ENCODE measurements at places on chromosomes 1 and 21.
A peak's percentile ranks its signal among the peaks of the same experiment; 100 is the strongest.

DNA sequence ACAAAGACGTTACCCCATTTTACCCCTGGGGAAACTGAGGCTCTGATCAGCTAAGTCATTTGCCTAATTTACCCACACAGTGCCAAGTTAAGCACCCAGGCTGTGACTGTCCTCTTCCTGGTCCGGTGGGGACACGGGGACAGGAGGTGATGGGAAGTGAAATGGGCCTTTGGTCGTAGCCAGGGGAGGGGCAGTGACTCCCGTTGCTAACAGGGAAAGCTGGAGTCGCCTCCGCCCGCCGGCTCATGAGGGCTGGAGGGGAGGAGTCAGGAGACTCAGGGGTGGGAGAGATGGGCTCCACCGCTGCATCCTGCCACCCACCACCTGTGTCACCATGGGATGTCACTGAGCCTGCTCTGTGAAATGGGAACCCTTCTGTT is 139.3 kb downstream of the PGBD5 start:
- DNase-seq: no peak

DNA sequence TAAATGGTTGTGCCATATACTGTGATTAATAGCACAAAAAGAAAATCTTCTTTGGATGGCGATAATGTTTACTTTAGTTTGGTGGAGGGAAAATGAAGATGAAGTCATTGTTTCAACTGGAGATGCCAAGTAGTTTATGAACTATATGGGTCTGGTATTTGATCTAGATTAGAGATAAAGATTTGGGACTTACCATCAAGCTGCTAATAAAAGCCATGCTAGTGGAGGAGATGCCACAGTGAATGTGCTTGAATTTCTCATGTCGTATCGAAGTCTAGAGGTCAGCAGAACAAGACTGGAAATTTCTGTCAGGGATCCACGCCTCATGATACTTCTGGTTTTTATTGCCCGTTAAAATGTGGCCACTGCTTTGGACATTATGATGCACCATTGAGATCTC is 742.0 kb downstream of the NCAM2 start:
- DNase-seq: no peak

DNA sequence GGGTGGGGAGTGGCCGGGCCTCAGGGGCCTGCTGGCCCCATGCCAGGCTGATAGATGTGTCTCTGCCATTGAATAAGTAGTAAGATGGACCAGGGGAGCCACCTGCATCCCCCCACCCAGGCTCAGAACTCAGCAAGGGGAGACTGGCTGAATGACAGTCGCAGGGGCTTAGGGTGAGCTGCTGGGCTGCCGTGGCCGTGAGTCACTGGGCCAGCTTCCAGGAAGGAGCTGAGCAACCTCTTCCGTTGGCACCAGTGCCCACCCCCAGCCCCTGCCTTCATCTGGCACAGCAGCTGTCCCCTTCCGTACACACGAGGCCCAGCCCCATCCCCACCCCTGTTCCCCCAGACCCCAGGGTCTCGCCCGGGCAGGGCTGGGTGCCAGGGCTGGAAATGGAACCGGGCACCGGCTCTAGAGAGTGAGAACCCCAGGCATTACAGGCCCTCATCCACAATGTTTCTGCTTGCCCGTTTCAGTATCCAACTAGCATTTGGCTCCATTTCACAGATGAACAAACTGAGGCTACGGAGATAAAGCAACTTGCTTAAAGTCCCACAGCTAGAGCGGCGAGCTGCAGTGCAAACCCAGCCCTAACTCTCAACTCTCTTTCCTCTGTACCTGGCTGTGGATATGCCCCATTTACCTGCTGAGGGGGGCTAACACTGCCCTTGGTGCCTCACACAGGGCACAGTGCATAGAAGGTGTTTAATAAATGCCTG is 10.2 kb downstream of the WNT4 start:
- no peak for DNase-seq

GRCh38 chr21:37644636-37645035 is 271.6 kb downstream of the KCNJ6 start:
- no peak for DNase-seq

DNA sequence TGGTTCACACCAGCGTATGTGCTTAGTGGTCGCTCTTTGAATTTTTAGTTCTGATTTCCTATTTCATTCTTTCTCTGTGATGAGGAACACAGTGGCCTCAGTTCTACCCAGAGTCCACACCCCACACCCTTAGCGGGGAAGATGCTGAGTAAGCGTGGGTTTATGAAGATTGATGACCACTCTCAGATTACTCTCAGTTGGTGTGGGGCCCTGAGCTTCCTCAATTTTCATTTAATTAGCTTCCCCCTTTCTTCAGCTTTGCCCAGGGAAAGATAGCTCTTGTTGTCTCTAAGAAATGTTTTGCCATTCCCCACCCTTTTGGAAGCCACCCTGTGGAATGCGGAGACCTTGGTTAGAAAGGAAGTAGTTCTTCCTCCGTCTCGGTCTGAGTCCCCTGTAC is 299.9 kb upstream of the PROX1 start:
- no peak for DNase-seq

DNA sequence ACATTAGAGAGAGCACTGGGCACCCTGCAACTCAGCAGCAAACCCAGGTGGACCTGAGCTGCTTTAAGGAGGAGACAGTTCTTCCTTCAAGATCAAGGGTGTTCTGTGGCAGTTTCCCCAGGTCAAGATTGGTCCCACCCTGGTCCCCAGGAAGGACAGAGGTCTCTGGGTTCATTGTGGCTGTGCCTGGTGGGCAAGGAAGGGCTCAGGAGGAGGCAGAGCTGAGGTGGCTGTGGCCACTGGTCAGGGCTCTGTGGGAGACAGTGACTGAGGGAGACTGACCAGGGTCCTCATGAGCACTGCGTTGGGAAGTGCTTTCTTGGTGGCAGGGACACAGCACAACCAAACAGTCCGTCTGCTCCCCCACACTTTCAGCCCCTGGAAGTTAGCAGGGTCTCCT is 141.3 kb downstream of the FCRL5 start:
- no peak for DNase-seq

GRCh38 chr1:156117414-156118176 is 3.1 kb downstream of the LMNA start:
- DNase-seq: no peak

- no peak for DNase-seq
Measured at GRCh38 chr1:229004066-229004833, 266.7 kb upstream of the RAB4A start.

DNA sequence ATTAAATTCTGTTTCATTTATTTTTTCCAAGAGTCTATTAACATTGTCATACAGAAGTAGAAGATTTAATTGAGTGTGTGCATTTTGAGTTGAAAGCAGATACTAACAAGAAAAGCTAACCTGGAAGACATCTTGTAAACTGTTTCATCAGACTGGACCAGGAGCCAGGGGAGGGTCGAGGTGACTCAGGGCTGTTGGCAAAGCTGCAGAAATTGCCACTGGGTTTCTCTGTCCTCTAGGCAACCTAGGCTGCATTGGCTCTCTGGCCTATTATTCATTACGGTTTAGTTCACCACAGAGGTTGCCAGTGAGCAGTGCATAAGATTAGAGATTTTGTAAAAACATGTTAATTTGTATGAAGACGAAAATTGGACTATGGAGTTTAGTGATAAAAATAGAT is 27.5 kb downstream of the ERG start:
- no peak for DNase-seq

DNA sequence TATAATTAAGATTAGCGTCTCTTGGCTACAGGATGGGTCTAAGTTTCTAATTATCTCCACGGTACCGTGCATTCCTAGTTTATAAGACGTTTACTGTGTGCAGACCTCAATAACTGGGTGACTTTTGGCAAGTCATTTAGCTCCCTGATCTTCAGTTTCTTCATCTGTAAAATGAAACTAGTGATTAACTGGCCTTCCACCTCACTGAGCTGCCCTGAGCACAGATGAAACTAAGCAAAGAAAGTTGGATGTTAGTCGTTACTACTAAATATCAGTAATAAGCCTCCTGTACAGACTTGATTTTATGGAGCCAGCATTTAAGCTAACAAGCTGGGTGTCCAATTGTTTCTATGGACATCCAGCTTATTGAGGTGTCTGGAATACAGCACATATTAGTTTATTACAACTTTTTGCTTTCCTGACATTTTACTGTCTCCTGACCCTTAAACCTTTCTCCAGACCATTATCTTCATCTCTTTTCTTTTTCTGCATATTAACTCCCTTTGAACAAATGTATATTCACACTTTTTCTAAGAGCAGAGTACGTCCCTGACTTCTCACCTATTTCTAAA is 1.1 kb downstream of the CR2 start:
- DNase-seq: no peak

GRCh38 chr21:28177124-28177523 is 815.6 kb downstream of the LTN1 start:
- DNase-seq: no peak

- no peak for DNase-seq
Measured at GRCh38 chr1:71390518-71390917, 309.7 kb upstream of the ZRANB2 start.

DNA sequence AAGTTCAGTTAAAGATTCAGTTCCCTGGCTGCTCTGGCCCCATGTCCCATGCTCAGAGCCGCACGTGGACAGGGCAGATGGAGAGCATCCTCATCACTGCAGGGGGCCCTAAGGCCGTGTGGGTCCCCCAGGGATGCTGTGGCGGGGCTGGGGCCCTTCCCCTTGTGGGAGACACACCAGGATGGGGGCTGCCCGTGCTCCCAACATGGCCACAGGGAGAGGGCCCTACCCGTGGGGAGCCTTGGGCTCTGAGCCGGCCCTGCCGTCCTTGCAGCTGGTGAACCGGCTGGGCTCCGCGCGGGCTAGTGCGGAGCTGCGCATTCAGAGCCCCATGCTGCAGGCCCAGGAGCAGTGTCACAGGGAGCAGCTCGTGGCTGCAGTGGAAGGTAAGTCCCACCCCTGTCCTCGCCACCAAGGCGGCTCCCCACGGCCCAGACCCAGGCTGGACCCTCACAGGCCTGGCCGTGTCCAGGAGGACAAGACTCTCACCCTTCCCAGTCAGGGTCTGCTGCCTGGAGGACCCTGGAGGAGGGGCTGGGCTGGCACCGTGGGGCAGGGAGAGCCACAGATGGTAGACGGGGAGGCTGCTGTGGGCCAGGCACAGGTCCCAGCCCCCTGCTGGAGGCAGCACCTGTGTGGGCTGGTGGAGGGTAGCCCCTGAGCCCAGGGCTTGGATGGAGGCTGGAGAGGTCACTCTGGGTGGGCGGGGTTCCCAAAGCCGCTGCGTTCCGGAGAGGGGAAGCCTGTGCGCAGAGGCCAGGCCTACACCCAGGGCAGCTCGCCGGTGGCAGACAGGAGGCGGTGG is 53.8 kb downstream of the TRIM11 start:
- DNase-seq: no peak

DNA sequence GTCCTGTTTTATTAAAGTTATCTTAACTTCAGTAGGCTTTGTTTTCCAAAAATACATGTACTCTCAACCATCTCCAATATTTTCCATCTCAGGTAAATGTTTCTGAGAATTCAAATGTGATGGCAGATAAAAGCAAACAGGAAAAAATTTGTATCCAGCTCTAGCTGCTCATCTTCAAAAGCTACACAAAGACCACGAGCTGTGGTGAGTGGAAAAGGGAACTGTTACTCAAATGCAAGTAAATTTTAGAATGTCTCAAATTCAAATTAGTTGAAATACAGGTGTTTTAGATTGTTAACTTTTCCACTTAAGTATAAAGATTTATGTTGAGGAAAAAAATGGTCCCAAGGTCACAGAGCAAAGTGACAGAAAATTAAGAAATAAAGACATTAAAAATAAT is 216.0 kb downstream of the SLC45A1 start:
- no peak for DNase-seq

DNA sequence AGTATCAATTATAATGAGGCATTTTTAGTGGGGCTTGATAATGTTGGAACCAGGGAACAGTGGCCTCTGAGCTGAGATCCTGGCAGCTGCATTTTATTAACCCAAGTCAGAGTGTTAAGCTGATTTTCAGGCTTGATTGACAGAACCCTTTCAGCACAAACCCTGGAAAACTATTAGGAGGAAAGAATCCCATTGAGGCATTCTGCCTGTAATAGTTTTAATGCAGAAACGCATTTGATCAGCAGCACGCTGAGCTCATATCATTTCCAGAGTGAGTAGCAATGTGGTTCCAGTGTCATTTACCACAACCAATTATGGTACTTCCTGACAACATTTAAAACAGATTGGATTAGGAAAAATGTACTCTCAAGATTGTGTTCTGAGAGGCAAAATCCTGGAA is 78.3 kb upstream of the BARHL2 start:
- DNase-seq: no peak

DNA sequence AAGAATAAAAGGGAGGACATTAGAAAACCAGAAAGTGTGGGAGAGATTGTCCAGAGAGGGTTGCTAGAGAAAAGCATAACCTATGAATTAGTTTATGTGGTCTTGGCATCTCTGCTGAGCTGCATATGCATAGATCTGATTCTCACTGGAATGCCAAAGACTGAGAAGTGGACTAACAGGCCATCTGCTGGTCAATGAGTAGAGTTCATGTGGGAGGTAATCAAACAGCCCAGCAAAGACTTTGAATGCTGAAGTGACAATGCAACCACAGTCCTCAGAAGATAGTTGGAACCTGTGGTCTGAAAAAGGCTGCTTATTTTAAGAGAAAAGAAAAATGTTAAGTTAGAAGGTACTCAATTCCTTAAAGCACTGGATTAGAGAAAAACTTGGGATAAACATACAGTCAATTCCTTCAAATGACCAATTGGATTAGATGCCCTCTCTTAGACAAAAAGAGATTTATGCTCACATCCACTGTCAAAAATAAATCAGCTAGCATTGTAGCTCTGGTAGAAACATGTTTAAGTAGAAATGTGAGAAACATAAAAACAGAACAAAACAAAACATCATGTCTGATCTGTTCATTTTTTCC is 382.8 kb downstream of the AMY1C start:
- peak; percentile 17 for DNase-seq

GRCh38 chr21:45865106-45865835 is 116.3 kb upstream of the COL6A1 start:
- no peak for DNase-seq

GRCh38 chr1:1364266-1364665 is 5.9 kb upstream of the MXRA8 start:
- no peak for DNase-seq

DNA sequence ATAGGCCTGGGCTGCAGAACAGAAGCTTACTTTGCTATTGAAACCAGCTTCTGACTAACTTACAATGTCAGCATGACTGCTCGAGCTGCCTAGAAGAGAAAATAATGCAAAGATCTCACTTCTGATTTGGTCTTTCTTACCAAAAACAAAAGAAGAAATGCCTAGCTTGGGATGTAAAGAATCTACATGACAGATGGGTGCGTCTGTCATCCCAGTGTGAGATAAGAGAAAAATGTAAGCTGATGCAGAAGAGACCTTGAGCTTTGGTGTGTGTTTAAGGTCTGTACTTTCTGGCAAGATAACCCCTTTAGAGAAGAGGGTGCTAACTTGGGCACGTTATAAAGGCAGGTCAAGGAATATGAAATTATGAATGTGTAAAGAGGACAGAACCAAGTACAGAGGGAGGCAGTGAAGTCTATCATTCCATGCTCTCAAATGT is 3.6 kb downstream of the FAM20B start:
- no peak for DNase-seq

GRCh38 chr1:186154651-186155050 is 220.4 kb downstream of the TPR start:
- no peak for DNase-seq

GRCh38 chr1:3902571-3903091 is 2.6 kb upstream of the C1orf174 start:
- DNase-seq: no peak

Measured in nephron progenitor cell (in vitro differentiated cells).